ENCODE measurements at places on chromosomes 2 and 18.

- no peak for DNase-seq
Observed at GRCh38 chr2:219266886-219267285, 12.3 kb upstream of the DNAJB2 start.

GRCh38 chr18:35481960-35482366 is 15.8 kb downstream of the INO80C start:
- DNase-seq, result no peak

GRCh38 chr18:77127769-77128671 is 4.6 kb downstream of the MBP start:
- DNase-seq, result no peak

DNA sequence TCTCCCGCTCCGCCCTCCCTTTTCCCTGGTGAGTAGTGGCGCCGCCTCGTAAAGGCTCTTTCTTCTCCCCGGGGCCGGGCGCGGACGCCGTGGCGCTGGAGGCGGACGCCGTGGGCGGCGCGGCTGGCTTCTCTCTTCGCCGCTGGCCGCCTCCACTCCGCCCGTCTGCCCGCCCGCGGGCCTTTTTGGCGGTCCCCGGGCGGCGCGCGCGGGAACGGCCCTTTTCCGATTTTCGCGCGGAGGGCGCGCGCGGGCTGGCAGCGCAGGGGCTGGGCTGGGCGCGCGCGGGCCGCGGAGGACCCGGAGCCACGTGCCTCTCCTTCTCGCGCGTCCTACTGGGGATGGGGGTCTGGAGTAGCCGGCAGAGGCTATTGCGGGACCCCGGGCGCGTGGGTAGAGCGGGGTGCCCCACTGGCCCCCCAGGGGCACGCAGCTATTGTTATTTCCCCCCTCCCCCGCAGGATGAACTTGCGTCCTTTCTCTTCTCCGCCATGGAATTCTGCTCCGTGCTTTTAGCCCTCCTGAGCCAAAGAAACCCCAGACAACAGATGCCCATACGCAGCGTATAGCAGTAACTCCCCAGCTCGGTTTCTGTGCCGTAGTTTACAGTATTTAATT is 472 bp downstream of the SLC20A1 start:
- DNase-seq, result no peak

- DNase-seq, result no peak
Observed at GRCh38 chr2:200469708-200470211, 40.1 kb downstream of the KCTD18 start.

DNA sequence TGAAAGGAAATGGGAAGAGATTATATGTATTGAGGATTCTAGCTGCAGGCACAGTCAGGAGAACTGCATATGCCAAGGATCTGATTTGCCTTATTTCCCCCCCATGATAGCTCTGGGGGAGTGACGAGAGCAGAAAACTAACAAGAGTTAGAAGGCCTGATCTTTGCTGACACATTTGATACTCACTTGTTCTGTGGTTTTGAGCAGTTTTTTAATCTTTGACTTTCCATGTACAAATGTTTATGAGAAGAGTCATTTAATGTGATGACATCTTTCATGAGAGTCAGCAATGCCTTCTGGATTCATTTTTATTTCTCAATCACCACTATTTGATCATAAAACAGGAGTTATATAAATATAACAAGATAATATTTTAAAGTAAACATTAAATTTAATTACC is 12.7 kb upstream of the SERPINB7 start:
- DNase-seq, result no peak

DNA sequence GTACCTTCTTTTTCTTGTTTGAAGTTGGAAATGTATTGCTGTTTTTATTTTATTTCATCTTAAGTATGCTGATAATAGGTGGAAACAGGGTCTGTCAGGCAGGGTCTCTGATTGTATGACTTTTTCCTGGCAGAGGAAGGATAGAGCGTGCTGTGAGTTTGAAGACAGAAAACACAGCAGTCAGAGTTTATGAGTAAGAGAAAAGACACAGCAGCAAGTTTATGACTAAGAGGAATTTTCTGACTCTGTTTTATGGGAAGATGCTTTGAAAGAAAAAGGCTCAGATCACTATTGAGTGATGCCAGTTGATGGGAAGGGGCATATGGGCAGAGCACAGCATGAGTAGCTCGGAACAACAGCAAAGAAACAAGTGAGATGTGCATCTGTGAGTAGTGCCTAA is 379.1 kb downstream of the MEIS1 start:
- no peak for DNase-seq

- DNase-seq, result no peak
Observed at GRCh38 chr2:120842456-120843439, 107.1 kb downstream of the GLI2 start.

DNA sequence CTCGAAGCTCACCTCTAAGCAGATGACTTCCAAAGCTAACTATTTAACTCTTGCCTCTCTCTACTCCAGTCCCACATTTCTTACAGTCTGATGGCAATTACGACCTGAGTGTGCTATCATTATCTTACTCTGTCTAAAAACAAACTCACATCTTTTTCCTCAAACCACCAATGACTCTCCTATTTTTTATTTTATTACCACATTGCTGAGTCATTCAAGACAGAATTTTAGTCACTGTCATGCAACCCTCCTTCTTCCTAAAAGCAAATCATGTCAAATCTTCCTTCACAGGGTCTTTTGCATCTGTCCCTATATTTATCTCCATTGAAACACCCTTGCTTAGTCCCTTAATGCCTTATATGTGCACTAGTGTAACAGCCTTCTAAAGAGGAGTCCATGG is 34.6 kb upstream of the C2orf15 start:
- no peak for DNase-seq

- DNase-seq, result no peak
Observed at GRCh38 chr18:44358402-44358801, 322.3 kb upstream of the SETBP1 start.

DNA sequence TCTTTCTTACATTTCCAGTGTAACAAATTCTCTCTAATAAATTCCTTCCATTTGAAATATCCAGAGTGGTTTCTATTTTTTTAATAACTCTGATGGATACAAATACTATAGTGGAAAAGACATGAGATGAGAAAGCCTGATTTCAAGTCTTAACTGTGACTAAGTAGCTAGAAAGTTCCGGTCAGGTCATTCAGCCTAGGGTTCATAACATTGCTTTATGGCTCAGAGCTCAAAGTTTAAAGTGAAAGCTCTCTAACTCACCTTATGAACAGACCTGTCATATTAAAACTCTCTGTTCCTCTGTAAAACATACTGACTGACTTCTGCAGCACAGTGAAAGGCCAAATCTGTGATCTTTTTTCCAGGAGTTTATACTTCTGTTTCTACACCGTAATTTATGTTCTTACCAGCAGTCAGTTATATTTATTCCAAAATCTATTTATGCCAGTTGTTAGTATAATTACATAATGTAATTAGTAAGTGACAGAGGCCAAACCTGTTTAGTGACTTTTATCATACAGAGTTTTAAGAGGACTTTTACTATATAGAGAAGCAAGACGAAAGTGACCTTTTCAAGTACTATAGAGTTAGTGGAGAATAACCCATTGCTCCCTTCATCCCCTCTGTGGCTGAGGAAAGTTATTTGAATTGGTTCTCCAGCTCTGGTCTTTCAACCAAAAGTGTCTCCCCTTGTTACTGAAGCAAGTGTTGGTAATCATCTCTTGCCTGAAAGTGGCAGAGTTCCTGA is 118.8 kb upstream of the PDE1A start:
- DNase-seq, result no peak

GRCh38 chr2:195815083-195815482 is 158.1 kb downstream of the SLC39A10 start:
- DNase-seq, result no peak

DNA sequence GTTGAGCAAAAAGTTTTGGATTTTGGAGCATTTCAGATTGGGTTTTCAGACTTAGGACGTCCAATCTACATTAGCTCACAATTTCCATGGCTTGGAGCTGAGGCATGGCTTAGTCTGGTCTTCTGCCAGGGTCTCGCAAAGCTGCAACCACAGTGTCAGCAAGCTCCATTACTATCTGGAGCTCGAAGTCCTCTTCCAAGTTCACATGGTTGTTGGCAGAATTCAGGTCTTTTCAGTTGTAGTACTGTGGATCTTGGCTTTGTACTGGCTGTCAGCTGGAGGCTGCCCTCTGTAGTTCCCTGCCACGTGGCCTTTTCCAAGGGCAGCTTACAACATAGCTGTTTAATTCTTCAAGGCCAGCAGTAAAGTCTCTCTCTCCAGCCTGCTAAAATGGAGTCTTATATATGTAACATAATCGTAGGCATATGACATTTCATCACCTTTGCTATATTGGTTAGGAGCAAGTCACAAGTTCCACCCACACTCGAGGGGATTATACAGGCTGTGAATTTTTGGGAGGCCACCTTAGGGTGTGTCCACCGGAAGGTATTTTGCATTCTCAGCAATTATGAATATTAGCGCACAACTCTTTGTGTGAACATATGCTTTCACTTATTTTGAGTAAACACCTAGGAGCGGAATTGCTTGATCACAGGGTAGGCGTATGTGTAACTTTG is 41.5 kb upstream of the EPC2 start:
- DNase-seq, result no peak

DNA sequence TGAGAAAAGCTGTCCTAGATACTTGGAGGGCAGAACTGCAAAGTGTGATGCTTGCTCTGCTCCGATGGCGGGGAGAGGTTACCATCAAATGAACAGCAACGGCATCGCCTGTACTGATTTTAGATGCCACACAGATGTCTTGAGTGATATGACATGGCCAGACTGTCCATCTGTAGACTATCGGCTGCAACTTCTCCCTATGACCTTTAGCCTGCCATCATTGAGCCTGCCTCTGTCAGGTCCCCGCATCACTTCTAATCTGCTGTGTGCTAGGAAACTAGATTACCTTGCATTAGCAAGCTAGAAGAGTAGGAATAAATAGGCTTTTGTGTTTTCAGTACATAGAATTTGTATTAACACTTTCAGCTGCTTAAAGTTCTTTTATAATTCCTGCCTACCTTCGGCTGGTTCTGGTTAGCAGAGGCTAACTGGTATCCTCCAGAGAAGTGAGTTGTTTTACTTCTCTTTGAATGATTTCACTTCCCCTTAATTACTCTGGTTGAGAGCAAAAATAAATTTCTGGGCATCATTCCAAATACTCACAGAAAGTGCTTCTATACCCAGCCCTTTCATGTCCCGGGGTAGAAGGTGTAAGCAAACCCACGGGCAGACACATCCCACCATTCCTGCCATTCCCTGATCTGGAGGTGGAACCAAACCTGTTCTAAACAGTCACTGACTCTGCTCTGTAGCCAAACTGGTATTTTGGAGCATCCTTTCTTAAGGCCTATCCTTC is 24.0 kb downstream of the GAREM2 start:
- no peak for DNase-seq

GRCh38 chr2:46998551-46998950 is 82.9 kb upstream of the MCFD2 start:
- no peak for DNase-seq

DNA sequence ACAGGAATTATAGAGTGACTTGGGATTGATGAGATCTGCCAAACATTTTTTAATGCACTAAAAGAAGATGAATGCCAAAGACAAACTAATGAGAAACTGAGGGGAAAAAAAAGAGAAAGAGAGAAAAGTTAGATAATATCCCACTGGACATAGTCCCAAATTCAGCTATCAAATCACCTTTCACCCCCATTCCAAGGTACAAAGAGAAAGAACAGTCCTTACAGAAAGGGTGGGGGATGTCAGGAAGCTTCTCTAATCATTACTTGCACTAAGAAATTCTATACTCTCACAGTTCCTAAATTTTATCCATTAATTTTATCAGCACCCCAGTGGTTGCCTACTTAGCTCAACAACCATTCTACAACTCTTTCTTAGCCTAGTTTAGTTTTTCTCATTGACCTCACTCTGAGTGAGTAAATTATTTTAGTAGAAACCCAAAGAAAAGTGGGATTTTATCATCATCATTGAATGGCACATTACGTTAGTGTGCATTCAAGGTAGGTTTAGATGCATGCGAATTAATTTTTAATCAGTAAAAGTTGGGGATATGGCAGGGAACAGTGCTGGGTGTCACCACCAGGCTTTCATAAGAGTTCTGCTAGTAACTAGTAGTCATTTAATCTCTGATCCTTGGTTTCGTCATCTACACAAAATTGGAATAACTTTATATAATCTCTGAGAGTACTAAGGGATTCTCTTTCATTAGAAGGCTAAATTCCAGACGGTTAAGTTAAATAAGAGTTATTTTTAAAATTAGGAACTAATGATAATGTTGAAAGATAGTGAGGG is 85.3 kb upstream of the CYTIP start:
- DNase-seq, result no peak

GRCh38 chr2:9549420-9549819 is 6.2 kb downstream of the ADAM17 start:
- DNase-seq, result no peak

- no peak for DNase-seq
Observed at GRCh38 chr2:150007815-150008430, 420.3 kb upstream of the MMADHC start.

GRCh38 chr2:236254001-236254400 is 10.2 kb downstream of the ASB18 start:
- no peak for DNase-seq

- DNase-seq, result no peak
Observed at GRCh38 chr2:200609028-200609614, 23.3 kb downstream of the AOX1 start.

DNA sequence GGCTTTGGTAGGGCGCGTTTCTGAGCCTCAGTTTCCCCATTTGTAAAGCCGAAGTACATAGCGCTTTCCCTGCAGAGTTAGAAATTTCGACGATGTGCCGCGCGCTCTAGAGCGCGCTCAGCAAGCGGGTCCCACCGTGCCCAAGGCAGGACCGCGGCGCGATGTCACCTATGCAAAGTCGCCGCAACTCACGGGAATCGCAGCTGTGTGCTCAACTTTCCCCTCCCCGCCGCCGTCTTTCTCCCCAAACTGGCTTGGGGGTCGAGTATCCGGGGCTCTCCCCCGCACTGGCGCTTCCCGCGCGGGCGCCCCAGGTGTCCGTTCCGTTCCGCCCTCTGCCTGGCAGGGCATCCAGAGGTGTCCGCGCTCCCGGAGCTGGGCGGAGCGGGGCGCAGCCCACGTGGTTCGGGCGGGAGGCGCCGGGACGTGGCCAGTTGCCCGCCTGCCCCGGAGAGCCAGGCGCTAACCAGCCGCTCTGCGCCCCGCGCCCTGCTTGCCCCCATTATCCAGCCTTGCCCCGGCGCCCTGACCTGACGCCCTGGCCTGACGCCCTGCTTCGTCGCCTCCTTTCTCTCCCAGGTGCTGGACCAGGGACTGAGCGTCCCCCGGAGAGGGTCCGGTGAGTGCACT is at the start of gene MLPH:
TSS of gene MLPH (plus strand) at position 433 of the 630 bp plus-strand sequence. CDS start 6,176 bp downstream, outside the sequence.
- no peak for DNase-seq

GRCh38 chr2:143058851-143059250 is 70.4 kb upstream of the ARHGAP15 start:
- no peak for DNase-seq

- no peak for DNase-seq
Observed at GRCh38 chr2:20525041-20526035, 78.5 kb downstream of the RHOB start.

DNA sequence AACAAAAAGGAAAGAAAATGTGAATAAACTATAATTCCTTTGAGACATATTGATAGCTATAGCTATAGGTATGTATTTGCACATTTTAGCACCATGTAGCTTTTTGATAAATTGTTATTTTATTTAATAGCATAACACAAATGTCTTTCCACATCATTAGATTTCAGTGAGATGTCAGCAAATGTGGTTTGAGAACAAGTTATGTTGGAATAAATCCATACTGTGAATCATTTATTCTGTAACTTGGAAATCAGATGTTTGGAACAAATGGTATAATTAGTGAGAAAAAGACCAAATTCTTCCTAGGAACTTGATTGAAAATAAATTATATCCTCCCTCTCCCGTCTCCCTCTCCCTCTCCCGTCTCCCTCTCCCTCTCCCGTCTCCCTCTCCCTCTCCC is 62.8 kb downstream of the NABP1 start:
- no peak for DNase-seq

Data from putamen (tissue), 1 donor.